ENCODE measurements at places on chromosomes 6 and 20.
A peak's percentile ranks its signal among the peaks of the same experiment; 100 is the strongest.

- no peak for DNase-seq
Observed at GRCh38 chr6:57089265-57089664, 723 bp upstream of the ZNF451 start.

DNA sequence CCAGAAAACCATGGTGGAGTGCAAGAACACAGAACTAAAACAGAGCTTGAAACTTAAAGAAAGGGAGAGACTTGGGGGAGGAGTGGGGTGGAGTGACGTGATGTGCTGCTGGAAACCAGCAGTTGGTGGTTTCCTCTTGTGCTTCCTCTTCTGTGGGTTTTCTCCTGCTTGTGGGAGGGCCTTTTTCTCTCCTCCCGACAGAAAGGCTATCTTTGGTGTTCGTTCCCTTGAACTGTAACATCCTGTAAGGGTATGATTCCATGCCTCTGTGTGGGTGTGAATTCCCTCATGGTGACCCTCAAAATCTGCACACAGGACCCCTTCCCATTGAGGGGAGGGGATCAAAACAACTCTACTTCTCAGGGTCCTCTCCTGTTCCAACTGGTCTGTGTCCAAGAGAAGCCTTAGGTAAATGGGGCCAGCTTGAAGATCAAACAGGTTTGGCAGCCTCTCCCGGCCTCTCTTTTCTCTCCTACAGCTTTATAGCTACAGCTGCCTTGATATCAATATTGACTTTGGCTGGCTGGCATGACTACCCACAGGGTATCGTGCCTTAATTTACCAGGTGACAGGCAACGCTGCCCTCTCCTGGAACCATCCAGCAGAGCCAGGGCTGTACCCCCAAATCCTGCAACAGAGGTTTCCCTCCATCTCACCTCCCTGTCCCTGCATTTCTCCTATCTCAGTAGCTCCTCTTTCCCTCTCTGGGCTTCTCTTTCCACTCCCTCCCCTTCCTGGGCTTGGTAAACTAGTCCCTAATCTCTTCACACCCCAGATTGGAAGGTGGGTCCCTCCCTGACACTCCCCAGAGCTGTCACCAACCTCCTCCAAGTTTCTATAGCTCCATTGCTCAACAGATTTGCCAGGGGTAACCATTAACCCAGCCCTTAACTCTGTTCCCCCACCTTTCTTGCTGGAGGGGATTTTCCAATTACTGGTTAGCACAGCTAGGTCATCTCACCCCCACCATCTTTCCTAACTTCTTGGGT, 1.5 kb upstream of the MSH5 start:
- peak; percentile 83 for DNase-seq

GRCh38 chr6:150919938-150920337, 54.4 kb downstream of the MTHFD1L start:
- no peak for DNase-seq

DNA sequence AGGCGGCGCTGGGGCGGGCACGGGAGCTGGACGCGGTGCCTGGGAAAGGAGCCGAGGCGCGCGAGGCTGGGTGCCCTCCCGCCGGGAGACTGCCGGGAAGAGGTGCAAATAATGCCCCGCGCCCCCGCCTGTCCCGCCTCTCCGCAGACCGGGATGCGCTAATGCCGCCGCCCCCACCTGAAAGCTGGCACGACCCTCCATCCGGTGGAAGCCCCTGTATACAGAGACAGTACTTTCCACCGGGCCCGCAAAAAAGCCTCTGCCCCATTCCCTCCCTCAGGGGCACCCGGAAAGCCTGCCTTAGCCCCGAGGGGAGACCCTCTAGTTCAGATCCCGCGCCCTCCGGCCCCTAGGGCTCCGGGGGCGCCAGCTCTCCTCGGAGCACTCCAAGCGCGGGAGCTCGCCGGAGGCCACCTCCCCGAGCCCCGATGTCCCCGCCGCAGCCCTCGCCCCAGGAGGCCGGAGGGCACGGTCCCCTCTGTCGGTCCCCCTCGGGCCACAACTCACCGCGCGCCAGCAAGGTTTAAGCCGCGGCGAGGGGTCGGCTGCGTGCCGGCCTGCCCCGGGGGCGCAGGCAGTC, 1.2 kb downstream of the GRM4 start:
- DNase-seq = no peak

DNA sequence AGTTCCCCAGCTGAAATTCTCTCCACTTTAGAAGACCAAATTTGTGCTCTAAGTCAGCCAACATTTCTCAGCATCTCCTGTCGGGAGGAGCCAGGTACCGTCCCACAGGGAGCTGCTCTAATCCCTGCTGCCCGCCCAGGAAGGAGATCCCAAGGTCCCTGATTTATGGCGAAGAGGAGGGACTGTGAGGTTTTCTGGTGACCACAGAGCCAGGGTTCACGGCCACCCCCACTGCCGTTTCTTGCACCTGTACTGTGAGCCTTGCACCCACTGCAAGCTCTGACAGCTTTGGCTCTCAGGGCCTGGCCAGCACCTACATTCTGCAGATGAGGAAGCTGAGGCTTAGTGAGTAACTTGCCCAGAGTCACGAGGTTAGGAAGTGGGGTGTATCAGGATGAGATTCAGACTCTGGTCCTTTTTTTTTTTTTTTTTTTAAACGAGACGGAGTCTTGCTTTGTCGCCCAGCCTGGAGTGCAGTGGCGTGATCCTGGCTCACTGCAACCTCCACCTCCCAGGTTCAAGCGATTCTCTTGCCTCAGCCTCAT, 34.9 kb downstream of the FOXC1 start:
- DNase-seq = no peak

- DNase-seq = no peak
Observed at GRCh38 chr6:51459958-51460357, 627.5 kb downstream of the PKHD1 start.

GRCh38 chr6:16198061-16198705, 40.2 kb upstream of the GMPR start:
- DNase-seq = no peak

DNA sequence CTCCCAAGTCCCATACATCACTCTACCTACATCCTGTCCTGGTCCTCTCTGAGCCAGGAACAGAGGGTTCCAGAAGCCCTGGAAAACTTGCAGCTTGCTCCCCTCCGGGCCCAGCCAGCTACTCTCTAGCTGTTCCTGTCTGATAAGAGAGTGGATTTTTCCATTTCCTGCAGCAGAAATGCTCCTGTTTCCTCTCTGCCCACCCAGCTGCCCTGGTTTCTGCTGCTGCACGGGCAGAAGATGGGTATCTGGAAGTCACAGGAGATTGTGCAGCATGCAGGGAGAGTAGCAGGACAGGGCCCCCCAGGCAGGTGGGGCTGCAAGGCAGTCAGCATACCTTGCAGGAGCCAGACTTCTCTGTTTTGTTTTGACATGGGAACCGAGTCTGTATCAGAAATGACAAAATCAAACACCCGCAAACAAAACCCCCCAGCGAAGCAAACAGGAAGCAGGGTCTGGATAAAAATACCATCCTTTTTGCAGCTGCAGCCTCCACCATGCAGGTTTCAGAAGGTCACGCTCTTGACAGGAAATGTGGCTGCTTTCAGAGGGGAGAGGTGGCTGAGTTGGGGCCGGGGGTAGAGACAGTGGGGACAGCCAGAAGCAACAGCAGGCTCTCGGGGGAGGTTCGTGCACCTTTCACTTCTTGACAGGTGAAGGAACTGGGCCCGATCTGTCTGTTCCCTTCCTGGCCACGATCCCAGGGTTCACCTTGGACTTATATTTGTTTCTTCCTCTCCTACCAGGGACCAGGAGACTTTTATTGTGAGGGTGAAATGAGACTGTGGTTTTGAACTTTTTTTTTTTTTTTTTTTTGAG, 50.8 kb upstream of the FAM83D start:
- peak; percentile 78 for DNase-seq

DNA sequence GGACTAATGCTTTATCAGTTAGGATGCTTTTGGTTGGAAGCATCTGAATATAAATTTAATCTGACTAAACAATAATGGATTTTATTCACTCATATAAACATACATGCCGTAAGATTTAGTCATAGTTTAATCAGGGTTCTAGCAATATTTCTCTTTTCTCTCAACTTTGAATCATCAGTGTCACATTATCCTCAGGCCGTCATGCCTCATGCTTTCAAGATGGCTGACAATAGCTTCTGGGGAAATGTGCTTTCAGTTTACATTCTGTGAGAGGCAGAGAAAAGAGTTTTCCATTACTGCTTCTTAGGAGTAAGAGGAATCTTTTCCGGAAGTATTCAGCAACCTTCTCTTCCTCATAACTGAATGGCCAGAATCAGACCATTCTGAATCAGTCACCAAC, 162.2 kb downstream of the GJA1 start:
- no peak for DNase-seq

DNA sequence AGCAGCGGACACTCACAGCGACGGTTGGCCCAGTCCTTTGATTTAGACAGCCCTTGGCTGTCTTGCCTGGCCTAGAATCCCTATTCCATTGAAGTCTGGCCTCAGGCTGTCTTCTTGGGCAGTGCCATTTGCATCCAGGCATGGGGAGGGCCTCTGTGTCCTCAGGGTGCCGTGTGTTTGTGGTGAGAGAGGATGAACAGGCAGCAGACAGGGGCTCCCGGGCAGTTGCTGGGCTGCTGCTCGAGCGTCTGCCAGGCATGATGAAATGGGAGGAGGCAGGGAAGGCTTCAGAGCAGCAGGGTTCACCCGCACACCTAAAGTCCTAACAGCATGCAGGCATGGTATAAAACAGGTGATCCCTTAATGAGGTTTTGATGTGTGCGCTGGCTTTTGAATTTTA, 126.9 kb downstream of the SOBP start:
- DNase-seq = no peak

DNA sequence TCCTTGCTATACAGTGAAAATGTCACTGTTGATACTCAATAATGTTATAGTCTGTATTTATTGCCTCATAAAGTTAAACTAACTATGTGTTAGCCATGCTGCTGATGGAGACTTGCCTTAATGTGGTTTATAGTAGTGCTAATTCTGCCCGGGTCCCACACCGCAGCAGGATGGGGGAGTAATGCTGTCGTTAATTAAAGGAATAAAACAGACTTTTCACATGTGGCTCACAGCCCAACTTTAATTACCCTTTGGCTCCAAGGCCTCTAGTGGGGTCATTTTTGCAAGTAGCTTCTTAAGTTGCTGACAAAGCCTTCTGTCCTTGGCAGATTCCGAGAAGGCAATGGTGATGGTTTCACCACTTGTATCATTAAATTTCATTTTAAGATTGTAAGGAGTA, 634.3 kb downstream of the TBC1D32 start:
- DNase-seq = no peak

DNA sequence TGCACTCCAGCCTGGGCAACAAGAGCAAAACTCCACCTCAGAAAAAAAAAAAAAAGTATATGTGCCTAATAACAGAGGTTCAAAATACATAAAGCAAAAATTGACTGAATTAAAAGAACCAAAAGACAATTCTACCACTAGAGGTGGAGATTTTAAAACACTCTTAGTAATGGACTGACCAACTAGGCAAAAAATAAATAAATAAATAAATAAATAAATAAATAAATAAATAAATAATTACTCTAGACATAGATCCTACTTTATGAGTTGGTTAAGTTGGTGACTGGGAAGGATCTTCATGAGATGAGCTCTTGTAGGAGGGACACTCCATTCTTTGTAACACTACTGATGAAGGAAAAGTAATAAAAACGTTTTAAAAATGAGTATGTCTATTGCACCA, 113.9 kb downstream of the SGK1 start:
- no peak for DNase-seq

DNA sequence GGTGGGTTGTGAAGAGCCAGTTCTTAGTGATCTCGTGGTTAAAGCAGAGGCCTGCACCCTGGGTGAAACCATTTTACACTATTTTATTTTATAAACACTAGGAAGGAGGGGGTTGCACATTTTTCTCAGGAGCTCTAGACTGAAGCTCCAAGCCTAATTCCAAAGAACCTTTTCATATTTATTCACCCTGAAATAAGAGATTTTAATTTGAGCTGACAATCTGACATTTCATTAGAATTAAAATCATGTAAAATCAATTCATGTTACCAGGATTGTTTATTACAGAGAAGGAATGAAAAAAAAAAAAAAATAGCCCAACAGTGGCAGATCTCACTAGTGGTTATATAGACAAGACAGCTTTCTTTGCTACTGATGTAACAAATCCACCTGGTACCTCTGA, 222.5 kb upstream of the SOX4 start:
- DNase-seq = no peak

GRCh38 chr20:31560094-31560745, 44.9 kb upstream of the ID1 start:
- peak; percentile 66 for DNase-seq

GRCh38 chr6:160783741-160784140, 81.7 kb downstream of the PLG start:
- no peak for DNase-seq

DNA sequence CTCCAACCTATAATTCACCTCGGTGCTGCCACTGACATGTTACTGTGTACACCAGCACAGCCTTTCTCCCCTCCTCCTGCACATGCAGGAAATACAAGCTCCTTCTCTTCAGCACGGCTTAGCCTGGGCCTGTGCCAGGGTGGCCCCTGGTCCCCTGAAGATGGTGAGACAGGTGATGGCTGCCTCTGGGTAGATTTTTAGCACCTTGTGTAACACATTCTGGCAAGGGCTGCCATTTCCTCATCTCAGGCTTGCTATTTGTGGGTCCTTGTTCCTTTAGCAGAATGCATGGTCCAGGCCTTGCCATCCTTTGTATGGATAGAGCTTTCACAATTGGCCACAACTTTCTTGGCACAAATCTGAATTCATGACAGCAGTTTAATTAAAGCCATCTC, 151.3 kb downstream of the CDC5L start:
- DNase-seq = no peak

DNA sequence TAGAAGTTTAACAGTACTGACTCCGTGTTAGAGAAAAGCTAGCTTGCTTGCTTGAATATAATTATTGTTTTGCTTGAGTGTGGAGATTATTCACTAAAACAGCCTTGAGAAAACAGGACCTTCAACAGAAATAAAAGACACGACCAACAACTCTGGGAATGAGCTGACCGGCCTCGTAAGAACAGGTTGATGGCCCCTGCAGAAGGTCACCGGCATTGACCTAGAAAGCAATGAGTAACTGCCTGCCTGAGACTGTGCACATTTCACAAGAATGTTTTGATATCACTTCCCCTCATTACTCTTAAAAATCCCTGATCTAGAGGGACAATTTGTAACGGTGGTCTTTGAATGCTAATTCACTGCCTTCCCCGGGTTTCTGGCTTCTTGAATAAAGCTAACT, 49.4 kb downstream of the SEL1L2 start:
- DNase-seq = no peak

- no peak for DNase-seq
Observed at GRCh38 chr20:1177680-1178079, 7.1 kb downstream of the TMEM74B start.

- no peak for DNase-seq
Observed at GRCh38 chr6:44985006-44985405, 343.1 kb upstream of the RUNX2 start.

DNA sequence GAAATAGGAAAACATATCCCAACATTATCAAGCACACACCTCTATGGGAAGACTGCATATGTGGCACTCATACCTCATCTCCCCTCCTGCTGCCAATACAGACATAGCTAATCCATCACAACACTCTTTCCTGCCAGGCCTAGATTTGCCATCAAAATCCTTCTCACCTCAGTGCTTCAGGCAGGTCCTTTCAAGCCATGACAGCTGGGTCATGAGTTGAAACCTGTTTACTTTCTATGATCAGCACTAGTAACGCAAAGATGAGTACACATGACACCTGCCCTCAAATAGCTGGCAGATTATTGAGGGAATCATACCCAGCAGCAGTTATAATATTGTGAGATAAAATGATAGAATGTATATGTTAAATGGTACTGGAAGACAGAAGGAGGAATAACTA, 183.1 kb downstream of the AIG1 start:
- DNase-seq = no peak
